ENCODE measurements at places on chromosomes 11 and 22.
A peak's percentile ranks its signal among the peaks of the same experiment; 100 is the strongest.

DNA sequence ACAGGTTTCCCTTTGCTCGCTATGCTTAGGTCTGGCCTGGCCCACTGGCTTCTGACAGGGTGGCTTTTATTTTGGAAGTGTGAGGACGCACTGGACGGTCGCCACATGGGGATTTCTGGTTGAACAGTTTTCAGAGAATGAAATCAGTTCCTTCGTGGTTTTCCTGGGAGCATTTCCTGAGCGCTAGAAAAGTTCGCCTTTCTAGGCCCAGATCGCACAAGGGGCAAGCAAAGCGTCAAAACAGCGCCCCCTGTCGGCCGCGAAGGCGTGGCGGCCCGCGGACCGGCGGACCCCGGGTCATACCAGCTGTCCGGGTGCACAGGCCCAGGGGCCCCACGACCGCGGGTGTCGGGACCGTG is 12.7 kb upstream of the CYP2R1 start:
- peak; percentile 73 for DNase-seq

DNA sequence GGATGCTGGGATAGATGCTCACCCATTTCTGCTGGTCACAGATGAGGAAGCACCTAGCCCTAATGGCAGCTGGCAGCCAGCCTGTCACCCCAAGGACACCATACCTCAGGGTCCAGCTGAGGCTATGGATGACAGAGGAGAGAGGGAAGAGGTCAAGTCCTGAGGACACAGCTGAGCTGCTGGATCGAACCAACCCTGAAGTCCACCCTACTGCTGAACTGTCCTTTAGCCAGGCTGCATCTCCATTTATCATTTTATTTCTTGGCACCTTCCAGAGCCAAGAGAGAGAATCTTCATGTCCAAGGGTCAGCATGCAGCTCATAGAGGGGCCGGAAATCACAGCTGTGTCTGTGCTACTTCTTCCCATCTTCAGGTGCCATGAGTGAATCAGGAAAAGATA is 30.9 kb downstream of the RPS6KA4 start:
- no peak for DNase-seq

DNA sequence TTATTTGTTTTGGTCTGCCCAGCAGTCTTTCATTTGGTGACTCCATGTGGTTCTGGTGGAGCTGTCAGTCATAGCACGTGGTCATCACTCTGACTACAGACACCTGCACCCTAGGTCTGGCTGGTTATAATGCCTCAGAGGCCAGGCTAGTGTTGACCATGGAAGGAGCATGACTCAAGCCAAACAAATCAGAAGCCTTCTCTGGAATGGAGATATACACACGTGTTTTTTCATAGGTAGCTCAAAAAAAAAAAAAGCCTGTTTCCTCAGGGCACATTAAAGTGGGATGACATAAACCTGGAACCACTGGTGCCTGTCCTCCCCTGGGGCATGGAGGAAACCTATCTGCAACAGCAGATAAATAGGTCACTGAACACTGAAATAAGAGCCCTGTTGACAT is 8.1 kb upstream of the PLAAT3 start:
- DNase-seq: no peak

GRCh38 chr11:86219311-86220193 is 25.0 kb upstream of the EED start:
- peak; percentile 34 for DNase-seq

GRCh38 chr11:58923300-58923788 is 15.9 kb upstream of the GLYATL1 start:
- DNase-seq: peak; percentile 40

DNA sequence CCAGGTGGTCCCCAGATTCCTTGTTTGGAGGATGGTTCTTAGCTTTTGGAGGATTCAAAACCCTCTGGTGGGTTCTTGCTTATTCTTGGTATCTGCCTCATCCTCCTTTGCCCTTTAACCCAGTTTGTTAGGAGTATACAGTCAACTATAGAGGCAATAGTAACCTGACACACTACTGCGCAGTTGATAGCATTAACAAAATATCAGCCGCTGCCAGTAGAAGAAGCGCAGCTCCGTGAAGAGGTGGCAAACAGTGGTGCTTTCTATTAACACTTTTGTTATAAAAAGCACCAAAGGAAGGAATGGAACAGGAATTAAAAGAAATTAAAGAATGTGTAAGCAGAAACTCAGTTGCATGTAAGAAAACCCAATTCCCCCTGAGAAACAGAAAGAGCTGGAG is 29.3 kb downstream of the SLC22A25 start:
- no peak for DNase-seq

DNA sequence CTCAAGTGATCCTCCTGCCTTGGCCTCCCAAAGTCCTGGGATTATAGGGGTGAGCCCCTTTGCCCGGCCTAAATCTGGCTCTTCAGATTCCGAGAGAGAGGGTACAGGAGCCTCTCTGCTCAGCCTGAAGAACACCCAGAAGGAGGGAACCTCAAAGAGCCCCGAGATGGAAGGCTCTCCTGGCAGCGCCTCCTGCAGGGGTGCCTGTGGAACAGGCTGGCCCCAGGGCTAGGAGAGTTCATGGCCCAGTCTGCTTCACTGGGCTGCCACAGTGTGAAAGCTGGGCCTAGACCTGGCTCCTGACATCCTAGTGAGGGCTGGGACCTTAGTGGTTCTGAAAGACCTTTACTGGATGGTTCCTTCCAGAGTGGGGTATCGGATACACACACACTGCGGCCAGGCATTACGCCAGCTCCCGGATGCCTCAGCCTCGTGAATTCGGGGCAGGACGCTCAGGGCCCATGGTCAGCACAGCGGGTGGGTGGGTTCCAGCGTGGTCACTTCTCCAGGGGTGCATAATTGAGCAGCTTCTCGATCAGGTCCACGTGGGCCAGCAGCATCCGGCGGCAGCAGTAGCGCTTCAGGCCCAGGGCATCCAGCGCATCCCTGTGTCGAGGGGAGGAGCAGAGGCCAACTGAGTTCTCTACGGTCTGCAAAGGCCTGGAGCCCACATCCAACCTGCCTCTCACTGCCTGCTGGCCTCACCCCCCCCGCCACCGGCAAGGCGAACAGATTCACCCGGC is 2.3 kb downstream of the POLR2L start:
- DNase-seq: no peak

GRCh38 chr22:42388130-42388797 is 43.9 kb downstream of the NFAM1 start:
- DNase-seq: no peak

DNA sequence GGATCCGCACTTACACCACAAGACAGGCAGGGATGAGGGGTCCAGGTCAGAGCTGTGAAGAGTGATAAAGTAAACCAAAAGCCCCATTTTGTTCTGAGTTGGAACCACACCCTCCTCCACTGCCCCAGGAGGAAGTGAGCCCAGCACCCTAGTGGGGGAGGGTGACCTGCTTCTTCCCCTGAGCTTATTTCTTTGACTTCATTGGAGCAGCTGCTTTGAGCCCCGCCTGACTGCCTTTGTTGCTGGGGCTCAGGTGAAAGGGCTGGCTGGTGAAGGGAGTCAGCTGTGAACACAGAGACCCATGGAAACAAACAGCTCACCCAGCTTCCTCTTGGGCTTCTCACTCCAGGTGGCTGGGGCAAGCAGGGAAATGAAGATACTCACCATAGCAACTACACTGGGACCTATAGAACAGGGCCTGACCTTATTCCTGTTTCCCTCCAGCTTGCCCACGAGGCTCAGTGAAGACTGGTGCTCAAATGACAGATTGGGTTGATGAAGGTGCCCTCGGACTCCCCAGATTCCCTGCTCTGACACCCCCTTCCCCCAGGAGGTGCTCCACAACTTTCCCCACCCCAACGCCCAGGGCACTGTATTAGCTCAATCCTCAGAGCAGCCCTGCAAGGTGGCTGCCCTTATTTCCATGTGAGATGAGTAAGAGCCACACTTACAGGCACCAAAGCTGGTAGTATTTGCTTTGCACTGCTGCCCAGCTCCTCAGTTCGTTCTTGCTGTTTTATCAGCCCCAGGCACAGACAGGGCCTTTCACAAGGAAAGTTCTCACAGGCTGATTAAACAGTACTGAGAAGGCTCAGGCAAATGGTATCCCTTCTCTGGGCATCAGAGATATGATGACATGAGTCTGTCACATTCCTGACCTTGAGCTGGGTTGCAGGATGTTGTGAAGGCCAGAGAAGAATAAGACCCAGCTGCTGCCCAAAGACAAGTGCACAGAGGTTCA is 2.4 kb downstream of the UCP2 start:
- DNase-seq: peak; percentile 88

DNA sequence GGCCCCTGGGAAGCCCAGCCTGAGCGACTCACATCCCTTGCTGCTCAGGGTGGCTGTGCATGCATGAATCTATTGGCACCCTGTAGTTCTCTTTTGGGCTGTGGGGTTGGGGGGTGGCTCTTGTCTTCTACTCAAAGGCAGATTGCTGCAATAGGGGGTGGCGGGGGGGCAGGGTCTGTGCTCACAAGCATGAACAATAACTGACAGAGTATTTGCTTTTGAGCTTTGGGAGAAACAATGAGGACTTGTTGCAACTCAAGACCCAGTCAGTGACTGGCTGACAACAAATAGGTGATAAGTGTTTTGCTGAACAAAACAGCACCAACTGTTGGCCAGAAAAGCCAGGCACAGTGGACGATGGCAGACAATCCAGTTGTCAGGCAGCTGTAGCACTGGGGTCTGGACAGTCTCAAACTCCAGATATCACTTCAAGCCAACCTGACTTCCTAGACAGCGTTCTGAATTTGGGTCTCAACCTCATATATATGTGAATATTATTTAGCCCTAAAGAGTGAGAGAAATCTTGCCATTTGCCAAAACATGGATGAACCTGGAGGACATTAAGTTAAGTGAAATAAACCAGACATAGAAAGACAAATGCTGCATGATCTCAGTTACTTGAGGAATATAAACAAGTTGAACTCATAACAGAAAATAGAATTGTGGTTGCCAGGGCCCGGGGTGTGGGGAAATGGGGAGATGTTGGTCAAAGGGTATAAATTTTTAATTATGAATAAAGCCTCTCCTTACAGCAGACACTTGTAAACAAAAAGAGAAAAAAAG is 61.7 kb downstream of the ME3 start:
- DNase-seq: no peak

DNA sequence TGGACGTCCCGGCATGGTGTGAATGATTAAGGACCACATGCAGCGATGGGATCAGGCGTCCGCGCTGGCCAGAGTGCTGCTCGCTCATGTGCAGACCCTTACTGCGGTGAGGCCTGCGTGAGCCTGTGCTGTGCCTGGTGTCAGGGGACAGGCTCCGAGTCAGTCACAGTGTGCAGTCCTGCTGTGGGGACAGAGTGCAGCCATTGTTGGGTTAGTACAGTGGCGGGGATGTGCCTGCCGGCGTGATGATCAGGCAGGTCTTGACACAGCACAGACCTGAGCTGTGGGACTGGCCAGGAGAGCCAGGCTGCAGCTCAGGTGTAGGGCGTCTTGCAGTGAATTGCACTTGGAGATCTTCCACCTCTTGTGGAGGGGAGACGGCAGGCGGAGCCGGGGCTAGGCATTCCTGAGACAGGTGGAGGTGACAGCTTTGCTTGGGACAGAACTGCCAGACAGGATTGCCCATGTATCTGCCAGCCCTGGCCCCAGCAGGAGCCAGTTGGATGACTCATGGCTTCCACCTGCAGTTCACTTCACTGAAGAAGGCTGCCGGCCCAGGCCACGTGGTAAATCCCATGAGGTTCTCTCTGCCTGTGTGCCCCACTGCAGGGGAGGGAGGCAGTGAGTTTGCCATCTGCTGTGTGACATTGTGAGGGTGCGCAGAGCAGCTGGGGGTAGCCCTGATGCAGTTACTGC is 17.3 kb downstream of the TRMU start:
- no peak for DNase-seq

- peak; percentile 65 for DNase-seq
Measured at GRCh38 chr11:74449369-74449931, 17.9 kb downstream of the KCNE3 start.

DNA sequence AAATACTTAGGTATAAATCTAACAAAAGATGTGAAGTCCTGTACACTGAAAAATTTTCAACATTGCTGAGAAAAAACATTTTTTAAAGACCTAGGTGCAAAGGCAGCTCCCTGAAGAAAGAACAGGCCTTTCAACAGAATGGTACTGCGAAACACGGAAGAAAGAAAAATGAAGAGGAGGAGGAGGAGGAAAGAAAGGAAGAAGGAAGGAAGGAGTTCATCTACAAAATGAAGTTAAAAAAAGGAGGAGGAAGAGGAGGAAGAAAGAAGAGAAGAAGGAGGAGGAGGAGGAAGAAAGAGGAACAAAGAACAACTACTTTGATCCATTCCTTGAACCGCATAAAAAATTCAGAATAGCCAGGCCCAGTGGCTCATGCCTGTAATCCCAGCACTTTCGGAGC is 29.5 kb downstream of the DGCR2 start:
- DNase-seq: no peak

DNA sequence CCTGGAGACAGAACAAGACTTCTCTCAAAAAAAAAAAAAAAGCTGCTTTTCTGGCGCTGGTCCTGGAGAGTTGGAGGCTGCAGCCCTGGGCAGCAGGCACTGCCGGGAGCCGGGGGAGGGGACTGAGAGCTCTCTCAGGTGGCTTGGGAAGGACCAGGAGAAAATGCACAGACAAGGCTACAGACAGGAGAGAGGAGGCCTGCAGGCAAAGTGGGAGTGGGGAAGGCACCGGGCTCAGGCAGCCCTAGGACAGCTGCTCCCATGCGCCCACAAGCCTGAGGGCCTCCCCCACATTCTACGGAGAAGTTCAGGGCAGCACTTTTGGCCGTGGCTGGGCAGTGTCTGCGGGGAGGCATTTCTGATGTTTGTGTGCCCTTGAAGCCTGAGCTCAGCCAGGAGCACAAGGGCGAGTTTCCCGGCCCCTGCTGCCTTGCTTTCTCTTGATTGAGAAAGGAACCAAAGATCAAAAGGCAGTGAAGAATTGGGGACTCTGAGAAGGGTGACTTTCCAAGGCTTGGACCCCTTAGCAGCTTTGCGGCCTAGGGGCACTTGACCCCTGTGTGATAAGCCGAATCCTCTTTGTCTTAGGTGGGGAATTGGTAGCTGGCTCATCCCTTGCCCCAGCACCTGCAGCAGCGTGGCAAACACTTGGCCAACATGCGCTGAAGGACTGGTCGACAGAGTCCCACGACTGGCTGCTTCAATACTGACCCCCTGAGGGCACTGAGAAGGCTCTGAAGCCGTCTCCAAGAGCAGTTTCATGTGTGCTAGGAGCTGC is 35.3 kb downstream of the PPM1F start:
- DNase-seq: no peak

- DNase-seq: no peak
Measured at GRCh38 chr11:35232891-35233330, 93.9 kb downstream of the CD44 start.

DNA sequence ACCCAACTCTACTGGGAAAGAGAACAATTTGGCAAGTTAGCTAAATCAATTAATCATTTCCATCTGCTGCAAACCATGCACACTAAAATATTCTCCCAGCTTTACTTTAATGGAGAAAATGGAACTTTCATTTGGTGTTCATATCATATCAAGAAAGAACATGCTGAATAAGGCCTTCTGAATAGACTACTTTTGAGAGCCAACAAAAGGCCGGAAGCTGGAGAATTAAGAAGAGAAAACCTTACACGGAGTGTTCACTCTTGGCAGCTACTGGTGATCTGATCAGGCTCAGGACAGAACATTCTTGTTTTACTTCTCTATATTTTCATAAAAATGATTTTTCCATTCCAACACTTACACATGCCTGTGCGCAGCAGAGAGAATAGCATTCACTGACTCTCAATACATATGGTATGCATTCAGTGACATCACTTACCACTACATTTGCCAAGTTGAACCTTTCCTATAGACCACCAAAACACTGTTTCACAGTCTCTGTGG is 165.3 kb downstream of the TTC28 start:
- DNase-seq: no peak

Measured in GM10248 (cell line).